ENCODE measurements at places on chromosomes 3 and 15.
A peak's percentile ranks its signal among the peaks of the same experiment; 100 is the strongest.

GRCh38 chr15:38557921-38558320 is 6.7 kb downstream of the RASGRP1 start:
- DNase-seq: no peak

- DNase-seq: no peak
Observed at GRCh38 chr3:129054605-129055104, 5.9 kb upstream of the GP9 start.

DNA sequence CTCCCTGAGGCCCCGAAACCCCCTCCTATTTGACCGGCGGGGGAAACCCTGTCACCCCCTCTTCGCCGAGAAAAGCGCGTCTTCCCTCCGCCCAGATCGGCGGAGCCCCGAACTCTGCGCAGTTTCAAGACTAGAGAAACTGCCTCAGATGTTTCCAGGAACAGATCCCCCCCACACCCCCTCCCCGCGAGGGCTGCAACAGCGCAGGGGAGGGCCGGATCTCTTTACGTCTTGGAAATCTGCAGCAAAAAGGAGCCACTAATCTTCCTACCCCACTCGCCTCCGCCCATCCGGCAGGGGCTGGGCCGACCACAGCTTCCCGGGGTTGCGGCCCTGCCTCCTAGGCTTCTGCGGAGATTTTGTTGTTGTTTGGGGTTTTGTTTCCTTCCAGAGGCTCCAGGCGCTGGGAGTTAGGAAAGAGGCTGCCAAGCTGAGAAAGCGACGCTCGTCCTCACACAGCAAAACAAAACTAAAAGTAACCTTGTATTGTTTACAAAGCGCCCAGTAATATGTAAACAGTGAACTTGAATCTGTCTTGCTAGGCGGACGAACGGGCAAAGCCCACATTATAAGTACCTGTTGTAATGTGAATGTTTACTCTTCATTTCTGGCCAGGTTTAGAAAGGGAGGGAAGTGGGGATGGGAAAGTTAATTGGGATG is 2.2 kb downstream of the FOXB1 start:
- peak; percentile 52 for DNase-seq

DNA sequence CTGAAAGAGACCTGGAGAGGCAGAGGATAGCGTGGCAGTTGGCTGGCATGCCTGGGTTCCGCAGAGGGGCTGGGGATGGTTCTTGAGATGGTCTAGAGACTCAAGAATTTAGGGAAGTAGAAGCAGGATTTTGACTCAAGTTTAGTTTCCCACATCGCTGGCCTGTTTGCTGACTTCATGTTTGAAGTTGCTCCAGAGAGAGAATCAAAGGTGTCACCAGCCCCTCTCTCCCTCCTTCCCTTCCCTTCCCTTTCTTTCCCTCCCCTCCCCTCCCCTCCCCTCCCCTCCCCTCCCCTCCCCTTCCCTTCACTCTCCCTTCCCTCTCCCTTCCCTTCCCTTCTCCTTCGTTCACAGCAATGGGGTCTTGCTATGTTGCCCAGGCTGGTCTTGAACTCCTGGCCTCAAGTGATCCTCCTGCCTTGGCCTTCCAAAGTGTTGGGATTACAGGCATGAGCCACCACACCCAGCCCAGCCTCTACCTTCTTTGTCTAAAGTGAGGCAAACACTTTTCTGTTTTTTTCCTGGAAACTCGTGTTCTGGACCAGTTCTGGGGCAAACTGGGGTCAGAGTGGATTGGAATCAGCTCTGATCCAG is 10.2 kb downstream of the CHRD start:
- no peak for DNase-seq

DNA sequence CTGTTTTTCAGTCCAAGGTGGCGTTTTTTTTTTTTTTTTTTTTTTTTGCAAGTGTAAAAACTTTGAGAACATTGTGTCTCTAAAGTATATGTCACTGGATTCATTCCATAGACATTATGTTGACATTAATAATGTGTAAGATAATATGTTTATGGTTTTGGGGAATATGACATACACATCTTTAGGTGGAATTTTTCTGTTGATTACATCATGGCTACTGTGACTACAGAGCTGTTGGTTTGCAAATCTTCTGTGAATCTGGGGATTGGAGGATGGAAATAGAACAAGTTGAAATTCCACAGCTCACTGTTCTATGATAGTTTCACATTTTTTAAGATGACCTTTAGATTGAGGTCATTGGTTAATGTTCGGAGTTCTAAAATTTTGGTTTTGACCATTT is 24.4 kb upstream of the PLSCR2 start:
- no peak for DNase-seq

DNA sequence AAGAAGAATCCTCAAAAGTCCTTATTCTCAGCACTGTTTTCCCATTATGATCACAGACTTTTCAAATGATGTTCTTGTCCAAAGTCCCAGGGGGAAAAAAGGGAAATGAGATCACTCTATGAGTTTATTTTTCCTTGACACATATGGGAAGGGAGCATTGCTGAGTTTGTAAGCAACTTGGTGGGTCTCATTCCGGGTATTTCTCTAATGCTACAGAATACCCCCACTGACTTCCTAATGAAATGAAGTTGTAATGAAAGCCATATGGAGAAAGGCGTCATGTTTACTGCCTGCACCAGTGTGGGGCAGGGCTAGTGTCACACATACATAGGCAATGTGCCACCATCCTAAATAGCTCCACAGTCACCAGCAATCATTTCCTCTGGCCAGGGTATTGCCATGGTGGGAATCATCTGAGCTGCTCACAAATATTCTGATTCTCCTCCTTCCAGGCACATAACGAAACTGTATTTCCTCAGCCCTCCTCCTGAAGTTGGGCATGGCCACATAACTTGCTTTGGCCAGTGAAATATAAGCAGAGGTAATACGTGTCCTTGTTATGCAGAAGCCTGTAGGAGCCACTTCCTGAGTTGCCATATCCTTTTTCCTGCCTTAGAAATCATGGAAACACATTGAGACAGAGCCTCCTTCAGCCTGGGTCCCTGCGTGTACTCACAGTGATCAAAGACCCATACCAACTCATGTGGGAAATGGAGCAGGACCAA is 41.0 kb upstream of the C15orf61 start:
- DNase-seq: no peak

- no peak for DNase-seq
Observed at GRCh38 chr3:18370672-18371071, 54.5 kb downstream of the SATB1 start.

DNA sequence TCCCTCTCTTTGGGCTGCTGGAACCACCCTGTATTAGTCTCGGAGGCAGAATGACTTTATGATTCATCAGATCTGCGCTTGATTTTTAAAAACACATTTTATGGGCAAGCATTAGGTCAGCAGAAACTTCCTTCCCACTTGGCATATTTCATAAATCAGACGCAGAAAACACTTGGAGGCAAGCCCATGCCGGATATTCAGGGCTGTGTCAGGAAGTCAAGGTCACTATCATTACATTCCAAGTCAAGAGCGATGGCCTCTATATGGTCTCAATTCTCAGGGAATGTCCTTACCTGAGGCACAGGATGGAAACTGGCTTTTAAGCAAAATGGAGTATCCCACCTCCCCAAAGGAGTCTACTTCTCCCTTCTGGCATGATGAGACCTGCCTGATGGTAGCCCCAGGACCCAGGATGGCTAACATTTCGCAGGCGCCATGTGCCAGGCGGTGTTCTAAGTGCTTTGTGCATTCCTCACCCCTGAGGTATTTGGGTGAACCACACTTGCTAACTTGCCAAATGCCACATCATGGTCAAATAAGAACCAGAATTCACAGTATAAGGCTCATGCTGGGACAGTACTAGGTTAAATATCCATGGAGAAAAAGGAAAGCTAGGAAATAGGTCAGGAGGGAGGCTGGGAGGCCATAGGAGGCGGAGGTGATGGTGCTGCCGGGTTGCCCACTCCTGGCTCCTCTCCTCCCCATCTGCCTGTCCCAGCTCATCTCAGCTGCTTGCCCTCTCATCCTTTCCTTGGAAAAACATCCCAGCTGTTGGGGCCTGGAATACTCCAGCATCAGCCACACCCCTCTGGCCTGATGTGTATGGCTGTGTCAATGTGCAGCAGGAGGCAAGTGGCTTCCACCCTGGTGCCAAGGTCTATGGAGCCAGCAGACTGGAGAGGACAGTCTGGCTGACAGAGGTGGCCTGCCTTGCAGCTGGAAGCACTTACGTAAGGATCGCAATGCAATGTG is 18.8 kb downstream of the BCL2L10 start:
- no peak for DNase-seq

GRCh38 chr15:72585476-72586058 is 68.9 kb upstream of the GOLGA6B start:
- DNase-seq: no peak

DNA sequence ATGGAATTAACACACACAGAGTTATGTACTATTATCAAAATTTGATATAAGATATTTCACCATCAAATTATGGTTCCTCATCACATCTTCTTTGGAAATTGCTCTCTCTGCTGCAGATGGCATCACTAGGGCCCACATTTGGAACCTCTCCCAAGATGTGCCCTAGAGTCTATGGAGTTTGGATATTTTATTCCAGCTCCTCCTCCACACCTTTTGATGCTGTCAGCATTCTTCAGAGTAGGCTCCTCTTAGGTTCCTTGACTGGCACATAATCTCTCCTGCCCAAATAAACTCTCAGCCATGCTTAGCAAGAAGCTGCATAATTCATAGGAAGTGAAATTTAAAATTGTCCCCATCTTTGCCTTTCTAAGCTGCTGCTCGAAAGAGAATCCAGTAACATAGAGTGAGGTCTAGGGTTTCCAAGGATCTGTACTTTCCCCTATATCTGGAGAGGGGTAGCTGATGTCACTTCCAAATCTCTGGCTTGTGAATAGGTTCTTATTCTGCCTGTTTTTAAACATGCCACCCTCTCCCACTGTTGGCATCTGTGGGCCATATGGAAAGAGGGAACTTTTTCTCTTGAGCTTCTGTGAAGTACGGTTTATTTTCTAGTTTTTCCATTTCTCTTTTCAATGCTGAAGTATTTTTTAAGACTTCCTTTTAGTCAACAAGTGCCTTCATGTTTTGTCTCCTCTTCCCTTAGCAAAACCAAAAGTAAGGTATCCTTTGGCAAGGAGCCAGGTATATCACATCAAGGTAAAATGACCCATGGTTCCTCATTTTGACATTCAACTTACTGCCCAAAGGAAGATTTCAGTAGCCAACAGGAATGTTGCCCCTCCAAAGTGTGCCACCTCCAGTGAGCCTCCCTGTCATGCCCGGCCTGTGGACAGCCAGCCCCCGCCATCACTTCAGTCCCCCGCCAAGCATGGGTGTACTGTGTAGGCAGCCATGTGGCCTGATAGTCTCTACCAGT is 75.3 kb upstream of the C2CD4B start:
- DNase-seq: no peak

GRCh38 chr3:156687023-156687422 is 12.6 kb downstream of the TIPARP start:
- no peak for DNase-seq

GRCh38 chr3:133592843-133593242 is 19.4 kb downstream of the CDV3 start:
- DNase-seq: no peak

GRCh38 chr15:60704717-60705116 is 225.8 kb upstream of the ICE2 start:
- no peak for DNase-seq

DNA sequence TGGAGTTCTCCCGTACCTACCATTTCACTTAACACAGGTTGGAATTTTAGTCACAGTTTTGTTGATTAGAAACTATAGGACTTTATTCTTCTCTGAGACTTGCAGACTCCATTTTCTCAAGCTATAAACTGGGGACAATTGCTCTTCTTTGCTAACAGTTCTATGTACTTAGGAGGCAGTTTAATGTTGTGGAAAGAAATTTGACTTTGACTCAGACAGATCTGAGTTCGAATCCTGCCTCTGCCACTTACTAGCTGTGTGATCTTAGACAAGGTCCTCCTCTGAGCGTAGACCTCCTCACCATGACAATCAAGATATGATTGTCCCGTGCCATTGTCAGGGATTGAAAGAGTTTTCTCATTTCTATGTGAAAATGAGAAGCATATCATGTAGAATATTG is 196.4 kb upstream of the HES1 start:
- DNase-seq: no peak

DNA sequence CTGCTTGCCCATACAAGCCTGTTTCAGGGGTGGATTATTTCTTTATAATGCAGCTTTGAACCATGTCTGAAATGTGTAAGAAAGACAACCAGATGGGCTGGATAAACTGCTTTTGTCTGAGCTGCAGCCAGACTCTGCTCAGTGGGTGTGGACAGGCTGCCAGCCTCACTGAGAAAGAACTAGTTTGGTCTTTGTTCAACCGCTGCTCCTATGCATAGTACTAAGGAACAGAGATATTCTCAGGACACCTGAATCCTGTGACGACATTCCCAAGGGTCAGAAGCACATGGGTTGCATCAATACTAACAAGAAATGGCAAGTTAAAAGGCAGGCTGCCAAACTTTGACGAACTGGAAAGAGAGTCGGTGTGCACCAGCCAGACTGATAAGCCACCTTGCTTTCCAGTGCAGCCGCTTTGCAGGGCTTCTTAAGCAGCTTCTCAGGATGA is 57.2 kb downstream of the PLD1 start:
- no peak for DNase-seq

DNA sequence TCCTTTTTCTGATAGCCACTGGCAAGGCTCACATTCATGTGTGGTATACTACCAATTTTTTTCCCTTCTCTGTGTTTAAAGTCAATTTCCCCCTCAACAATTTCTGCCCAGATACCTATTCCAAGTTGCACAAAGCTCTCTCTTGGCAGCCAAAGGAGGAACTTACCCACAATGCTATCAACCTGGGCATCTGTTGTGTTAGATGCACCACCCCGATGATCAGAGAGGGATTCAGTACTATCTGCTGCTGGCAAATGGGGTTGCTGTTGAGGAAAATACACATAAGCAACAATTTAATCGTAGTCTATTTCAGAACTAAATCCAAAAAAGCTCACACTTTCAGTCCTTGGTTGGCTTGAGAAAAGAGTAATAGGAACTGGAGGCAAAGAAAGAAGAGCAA is 46.1 kb downstream of the AAGAB start:
- no peak for DNase-seq
